ENCODE measurements at places on chromosomes 12 and 14.

DNA sequence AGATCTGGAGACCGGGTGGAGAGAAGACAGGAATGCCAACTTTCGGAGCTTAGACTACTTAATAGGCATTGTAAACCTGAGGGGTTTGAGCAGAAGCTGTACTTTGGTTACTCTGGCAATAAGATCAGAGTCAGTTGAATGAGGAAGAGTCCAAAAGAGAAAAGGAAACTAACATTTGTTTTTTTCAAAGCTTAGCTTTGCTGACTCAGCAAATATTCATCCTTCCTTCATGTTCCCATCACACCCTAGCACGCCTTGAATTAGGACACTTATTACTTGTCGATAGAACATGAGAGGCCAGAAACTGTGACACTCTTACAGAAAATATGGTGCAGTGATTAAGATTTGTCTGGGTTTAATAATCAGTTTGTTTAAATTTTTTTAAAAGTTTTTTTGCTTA, 266.9 kb upstream of the ATP2B1 start:
- no peak for DNase-seq

- DNase-seq: no peak
These were observed 75.8 kb downstream of the RIN3 start for GRCh38 chr14:92589213-92589852.

DNA sequence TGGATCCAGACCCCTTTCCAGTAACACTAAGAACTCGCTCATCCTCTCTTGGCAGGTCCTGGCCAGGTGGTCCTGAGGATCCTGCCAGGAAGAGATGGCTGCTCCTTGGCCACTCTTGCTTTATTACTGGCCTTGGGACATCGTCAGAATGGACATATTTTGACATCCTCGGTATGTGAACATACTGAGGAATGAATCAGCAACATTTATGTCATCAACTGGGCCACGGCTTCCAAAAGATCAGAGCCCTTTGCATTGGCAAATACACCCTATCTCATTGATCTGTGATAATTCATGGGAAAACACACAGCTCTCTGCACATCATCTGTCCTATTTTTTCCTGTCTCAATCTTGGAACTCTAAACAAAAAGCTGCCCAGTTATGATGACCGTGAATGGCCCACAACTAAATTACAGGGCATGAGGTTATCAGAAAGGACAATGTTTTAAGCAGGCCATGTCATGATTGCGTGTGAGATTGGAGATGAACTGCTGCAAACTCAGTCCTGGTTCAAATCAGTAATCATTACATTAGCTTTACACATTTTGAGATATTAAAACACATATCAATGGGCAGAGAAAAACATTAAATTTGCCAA, 1325.8 kb downstream of the AACS start:
- no peak for DNase-seq

DNA sequence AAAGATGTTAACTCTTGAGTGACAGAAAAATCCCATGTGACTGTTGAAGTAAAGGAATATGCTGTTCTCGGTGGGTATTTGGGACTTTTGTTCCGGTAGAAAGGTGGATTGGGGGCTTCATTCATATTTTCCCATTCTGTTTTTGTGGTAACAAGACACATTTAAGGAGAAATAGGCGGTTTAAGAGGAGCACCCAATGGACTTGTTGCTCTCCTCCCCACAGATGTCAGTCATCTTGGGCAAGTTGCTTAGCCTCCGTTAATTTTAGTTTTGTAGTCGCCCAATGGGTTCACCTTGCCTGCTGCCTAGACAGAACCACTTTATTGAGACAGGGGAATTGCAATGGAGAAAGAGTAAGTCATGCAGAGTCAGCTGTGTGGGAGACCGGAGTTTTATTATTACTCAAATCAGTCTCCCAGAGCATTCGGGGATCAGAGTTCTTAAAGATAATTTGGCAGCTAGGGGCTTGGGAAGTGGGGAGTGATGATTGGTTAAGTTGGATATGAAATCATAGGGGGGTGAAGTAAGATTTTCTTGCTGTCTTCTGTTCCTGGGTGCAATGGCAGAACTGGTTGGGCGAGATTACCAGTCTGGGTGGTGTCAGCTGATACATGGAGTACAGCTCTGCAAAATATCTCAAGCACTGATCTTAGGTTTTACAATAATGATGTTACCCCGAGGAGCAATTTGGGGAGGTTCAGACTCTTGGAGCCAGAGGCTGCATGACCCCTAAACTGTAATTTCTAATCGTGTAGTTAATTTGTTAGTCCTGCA, 50.3 kb downstream of the SLC38A1 start:
- no peak for DNase-seq

GRCh38 chr12:27335364-27336281, 3.0 kb downstream of the BMAL2 start:
- no peak for DNase-seq

- DNase-seq: no peak
These were observed 343.1 kb downstream of the FLRT2 start for GRCh38 chr14:85873006-85873405.

- no peak for DNase-seq
These were observed 359.9 kb downstream of the RGS6 start for GRCh38 chr14:72291908-72292688.

GRCh38 chr12:11651785-11652184, 2.3 kb downstream of the ETV6 start:
- DNase-seq: no peak

GRCh38 chr14:75279763-75280290, 1.2 kb downstream of the FOS start:
- no peak for DNase-seq

DNA sequence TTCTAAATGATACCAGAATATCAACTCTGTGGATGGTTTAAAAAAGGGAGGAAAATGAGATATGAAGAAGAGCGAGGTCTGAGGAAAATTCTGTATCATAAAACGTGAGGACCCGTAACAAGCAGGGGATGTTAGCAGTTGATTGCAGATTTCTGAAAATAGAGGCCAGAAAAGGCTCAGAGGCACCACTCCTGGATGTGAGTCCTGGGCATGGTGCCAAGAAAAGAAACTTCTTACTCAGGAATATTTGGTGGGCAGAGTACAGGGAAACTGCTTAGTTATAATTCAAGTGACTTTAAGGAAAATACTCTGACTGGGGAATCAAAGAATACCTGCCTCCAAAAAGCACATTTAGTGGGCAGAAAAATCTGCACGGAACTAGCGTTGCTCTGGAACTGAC, 85.5 kb downstream of the PRICKLE1 start:
- DNase-seq: no peak

DNA sequence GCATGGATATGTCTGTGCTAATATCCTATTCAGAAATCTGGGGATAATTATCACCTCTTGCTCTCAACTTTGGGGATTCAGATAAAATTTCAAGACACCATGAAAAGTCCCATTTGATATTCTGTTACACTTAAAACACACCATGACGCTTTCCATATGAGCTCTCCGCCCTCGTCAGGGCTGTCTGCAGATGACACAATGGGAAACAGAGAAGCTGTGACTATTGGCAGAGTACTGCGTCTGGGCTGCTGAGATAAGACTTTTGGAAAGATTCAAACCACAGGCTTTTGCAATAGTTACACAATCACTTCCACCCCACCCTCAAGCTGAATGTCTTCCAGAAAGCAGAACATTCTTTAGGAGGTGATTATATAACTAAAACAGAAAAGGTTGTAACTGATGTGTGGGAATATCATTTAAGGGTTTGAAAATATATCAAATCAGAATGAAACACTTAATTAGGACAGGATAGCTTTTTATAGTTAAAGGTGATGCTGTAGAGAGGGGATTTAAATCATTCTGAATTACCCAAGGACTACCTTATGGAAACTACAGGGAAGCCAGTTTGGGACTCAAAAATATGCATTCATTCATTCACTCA, 75.3 kb upstream of the TMPO start:
- no peak for DNase-seq

- no peak for DNase-seq
These were observed 61.9 kb downstream of the PRKAB1 start for GRCh38 chr12:119729871-119730270.

- DNase-seq: no peak
These were observed 79.2 kb upstream of the CMKLR1 start for GRCh38 chr12:108418164-108418890.

DNA sequence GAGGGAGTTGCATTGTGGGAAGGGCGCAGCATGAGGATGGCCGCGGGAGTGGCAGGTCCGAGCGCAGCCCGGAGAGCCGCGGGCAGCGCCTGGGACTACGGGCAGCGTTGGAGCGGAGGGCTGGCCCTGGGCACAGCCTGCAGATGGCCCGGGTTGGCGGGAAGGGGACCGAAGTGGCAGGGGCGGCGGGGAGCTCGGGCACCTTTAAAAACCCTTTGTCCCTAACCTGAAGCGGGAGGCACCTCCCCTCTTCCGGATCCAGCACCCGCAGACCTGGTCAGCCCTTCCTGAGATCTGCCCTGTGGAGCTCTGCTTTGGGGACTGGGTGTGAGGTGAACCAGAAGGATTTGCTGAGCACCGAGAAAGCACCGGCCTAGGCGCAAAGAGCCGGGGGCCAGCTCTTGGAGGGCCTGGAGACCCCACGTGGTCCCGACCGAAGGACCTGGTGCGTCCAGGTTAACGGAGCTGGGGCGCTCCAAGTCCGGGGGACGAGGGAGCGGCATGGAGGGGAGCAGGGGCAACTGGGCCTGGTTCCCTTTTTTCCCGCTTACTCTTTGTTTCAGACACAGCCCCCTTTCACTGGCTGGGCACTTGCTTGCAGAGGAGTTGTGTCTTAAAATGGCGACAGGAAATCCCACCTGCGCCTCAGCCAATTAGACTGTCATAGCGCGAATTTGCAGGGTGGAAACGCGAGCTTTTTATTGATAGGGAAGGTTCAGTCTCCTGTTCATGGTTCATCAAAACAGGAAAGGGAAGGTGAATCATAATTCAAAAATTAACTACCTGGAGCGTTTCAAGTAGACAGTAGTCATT, 792 bp upstream of the SLC38A1 start:
- DNase-seq: peak; percentile 61

DNA sequence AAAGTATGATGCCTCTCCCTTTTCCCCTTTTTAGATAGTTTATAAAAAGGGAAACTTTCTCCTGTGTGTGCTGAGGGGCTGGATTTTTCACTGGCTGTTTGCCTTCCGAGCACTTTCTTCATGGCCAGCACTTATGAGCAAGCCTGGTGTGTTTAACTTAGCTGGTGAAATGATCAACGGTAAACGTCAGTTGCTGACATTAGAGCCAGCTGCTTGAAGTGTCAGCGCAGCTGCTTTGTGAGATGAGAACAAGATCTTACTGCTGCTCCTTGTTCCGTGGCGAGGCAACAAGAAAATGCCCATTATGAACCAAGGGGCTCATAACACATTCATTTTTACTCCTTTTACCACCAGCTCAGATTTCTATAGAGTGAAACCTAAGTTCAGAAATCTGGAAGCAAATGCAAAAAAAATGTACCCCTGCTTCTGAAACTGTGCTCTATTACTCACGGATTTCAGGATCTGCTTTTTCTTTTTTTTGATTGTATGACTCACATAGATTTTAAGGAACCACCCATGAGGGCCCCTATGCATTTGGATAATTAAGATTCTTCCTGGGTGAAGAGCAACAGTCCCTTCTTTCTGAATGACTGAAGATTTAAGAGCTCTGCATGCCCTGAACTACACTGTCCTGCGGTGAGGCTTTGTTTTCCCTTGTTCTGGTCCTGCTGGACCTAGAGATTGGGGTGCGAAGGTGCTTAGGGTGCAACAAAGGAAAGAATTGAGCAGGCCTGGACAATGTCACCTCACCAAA, 74.3 kb upstream of the CPM start:
- no peak for DNase-seq

DNA sequence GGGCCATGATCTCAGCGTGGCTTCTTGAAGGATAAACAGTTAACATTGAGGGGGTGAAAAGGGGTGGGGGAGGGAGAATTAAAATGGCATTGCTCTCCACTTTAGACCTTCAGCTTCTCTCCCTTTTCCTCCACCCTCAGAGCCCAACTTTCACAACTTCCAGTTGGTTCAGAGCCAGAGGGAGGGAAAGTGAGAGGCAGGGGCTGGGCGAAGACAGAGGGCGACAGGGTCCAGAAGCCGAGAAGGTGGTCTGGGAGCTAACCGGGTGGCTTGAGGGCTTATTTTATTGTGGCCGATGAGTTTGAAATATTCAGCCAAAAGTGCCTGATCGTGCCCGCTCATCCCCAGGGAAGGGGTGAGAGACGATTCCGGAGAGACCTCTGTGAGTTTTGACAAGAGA, 4.1 kb downstream of the BMP4 start:
- DNase-seq: no peak

DNA sequence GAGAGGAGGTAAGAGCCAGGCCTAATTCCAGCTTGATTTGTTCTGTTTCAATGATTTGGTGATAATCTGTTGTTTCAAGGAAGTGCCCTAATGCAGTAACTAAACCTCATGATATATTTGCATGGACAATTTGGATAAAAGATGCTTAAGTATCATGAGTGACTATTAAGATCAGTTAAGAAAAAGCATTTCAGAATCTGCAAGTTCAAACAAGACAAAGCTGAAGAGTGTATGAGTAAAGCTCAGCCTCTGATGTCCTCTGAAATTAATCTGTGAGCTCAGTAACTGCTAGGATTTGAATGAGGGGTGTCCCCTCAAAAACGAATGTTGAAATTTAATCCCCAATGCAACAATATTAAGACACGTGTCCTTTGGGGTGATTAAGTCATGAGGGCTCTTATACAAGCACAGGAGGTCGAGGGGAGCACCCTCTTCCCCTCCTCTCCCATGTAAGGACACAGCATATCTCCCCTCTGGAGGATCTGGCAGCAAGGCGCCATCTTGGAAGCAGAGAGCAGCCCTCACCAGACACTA, 949.2 kb downstream of the GALC start:
- no peak for DNase-seq

GRCh38 chr12:5514016-5514415, 82.1 kb downstream of the NTF3 start:
- no peak for DNase-seq

DNA sequence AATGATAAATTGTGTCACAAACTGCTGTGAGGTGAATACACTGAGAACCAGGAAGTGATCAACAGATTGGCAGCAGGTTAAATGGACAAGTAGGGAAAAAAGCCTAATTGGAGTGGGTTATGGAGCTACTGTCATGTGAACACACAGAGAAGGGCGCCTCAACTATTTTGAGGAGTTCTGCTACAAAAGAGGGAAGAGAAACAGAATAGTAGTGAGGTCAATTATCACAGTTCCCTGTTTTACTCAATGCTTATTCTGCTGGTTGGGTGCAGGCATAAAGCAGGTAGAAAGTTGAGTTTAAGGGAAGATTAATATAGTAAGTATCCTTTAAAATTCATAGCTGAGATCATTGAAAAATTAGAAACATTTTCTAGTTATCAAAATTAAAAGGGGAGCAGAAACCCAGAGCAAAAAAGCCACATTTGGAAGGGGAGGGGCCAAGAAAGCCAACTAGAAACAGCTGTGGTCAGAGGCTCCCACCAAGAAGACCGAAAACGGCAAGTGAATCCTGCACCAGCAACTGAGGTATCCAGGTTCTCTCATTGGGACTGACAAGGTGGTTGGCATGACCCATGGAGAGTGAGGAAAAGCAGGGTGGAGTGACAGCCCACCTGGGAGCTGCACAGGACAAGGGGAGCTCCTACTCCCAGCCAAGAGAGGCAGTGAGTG, 105.7 kb downstream of the ZC3H14 start:
- no peak for DNase-seq

GRCh38 chr12:52415870-52416750, 10.0 kb upstream of the KRT82 start:
- no peak for DNase-seq
